ENCODE measurements at places on chromosomes 6 and 20.

GRCh38 chr6:129135451-129135850 is 252.5 kb downstream of the LAMA2 start:
- DNase-seq = no peak

DNA sequence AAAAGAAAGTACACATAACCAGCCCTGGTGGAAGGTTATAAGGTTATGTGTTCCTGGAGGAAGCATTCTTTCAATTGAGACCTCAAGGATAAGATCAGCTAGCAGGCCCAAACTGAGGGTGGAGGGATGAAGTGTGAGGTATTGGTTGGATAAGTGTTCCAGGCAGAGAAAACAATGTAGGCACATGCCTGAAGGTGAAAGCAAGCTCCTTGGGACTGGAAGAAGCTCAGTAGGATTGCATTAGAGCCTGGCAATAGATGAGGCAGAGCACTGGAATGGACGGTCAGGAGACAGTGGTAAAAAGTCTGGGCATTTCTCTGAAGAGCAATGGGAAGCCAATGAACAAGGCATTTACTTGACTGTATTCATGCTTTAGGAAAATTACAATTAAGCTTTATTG is 89.9 kb upstream of the SHLD1 start:
- DNase-seq = no peak

DNA sequence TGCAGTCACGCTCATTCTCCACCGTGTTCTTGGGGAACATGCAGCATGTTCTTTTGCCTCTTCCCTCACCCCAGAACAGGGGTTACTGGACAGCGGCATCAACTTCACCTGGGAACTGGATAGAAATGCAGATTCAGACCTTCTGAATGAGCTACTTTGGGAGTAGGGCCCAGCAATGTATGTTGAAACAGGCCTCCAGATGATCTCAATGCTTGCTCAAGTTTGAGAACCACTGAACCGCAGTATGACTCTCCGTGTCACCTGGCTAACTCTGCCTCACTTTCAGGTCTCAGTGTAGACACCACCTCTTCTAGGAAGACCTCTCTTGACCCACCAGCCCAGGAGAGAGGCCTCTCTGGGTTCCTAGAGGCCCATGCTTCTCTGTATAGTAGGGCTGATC is 4.9 kb downstream of the TRIB3 start:
- no peak for DNase-seq

DNA sequence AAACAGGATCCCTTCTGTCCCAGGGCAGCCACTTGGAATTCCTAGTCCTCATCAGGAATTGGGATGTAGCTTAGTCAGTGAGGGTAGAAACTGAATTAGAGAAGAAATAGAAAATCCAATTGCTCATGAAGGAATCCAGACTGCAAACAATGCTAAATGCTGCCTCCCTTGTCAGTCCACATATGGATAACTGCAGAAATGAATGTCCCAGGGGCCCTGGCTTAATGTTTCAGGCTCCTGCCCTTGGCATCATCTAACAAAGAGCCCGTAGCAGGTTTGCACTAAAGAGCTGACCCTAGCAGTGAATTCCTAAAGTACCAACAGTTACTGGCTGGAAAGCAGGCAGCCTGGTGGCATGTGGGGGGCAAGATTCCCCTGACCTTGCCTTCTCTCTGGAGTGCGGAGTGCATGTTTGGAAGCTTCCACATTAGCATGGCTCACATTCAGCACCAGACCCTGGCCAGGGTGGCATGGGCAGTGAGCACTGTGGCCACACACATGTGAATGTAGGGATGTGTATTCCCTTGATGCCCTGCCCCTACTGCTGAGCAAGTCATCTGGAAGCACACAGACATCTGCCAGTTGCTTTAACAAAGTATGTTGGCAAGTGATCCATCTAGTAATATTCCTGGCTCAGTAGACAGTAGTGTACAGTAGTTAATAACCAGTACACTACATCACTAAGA is 394.5 kb downstream of the CDC5L start:
- DNase-seq = no peak

DNA sequence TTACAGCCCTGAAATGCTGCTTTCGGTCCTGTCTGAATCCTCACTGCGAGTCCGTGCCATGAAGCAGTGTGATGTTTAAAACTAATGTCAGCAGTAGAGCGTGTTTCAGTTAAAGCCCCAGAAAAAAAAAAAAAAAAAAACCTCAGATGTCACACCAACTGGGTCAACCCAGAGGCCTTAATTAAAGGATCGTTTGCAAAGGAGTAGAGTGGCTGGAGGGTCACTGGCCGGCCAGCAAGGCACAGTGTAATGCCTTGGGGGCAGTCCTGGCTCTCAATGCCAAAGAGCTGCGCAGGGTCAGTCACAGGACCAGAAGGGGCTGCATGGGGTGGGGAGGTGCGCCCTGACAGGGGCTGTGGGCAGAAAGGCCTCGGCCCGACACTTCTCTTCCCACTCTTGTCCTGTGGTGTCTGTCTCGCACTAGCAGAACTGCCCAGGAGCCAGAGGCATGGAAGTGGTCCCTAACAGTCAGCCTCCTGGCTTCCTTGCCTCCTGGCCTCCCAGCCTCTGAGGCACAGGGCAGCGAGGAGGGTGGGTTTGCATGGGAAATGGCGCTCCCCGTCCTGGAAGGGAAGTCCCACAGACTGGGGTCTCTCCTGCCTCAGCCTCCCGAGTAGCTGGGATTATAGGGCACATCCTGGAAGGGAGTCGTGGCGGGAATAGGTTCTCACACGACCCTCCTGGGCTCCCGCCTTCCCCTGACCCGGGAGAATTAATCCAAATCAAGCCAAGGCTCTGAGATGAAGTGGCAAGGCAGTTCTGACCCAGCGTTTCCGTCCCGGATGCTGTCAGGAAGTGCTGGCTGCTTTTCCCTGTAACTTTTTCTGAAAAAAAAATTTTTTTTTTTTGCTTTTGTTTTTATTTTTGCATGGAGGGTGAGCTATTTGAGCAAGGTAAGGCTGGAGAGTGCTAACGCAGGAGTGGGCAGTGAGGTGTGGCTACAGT is 53.7 kb upstream of the MPC1 start:
- DNase-seq = no peak

- no peak for DNase-seq
These were observed 9.6 kb downstream of the HRH3 start for GRCh38 chr20:62210496-62210855.

GRCh38 chr20:58870293-58871014 is 17.9 kb downstream of the GNAS start:
- DNase-seq = no peak

DNA sequence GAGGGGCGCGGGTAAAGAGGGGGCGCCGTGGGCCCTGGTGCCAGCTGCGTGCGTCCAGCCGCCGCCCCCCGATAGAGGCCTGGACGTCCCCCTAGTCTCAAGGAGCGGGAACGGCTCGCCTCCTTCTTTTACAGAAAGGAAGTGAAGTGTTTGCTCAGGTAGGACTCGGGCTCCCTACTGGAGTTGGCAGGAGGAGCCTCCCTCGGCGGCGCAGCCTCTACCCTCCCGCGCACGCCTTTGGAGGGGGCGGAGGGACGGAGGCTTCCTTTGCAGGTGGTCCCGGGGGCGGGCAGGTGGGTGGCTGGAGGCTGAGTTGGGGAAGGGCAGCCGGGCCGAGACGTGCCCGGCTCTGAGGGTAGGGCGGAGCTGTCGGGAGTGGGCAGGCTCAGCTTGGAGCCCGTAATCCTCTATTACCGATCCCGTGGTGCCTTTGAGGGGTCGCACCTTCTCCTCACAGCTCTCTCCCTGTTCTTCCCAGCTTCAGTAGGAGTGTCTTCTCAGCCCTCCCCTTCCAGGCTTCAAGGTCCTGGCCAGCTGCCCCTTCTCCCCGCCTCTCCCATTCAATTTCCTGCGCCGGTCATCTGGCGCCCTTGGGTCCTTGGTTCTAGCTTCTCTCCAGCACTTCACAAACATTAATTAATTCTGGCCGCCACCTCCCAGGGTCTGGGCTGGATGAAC is 728 bp downstream of the ITPR3 start:
- no peak for DNase-seq

DNA sequence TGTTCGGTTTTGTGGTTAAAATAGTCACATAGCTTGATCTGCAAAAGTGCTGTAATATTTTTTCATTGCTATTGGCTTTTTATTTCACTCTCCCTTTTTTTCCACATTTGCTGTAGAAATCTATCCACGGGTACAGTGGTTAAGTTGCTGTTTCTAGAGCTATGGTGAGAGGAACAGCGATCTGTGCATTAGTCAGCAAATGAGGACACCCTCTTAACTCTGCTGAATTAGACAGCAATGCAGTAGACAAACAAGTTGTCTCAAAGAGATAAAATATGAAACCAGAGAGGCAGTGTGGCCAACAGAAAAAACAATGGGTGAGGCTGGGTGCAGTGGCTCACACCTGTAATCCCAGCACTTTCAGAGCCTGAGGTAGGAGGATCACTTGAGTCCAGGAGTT is 17.6 kb upstream of the SYNJ2 start:
- DNase-seq = no peak

- DNase-seq = no peak
These were observed 61.1 kb downstream of the FAM217A start for GRCh38 chr6:4017834-4018170.

- no peak for DNase-seq
These were observed 145.5 kb upstream of the STMND1 start for GRCh38 chr6:16956361-16956760.

DNA sequence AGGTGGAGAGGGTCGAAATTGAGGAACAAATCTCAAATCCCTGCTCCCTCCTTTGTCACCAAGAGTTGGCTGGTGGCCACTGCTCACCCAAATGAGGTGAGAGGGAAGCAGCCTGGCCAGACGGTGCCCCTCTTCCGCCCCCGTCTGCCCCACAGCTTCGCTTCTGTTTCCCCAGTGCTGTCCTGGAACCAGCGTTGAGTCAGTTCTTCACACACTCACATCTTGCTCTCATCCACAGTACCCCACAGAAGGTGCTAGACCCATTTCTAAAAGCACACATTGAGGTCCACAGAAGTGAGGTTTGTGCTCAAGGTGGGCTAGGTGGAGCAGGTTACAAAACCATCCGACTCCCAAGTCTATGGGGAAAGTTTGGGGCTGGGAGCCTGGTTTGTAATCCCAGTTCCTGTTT is 3.8 kb downstream of the CEBPB start:
- DNase-seq = no peak

GRCh38 chr6:95784869-95785268 is 207.5 kb downstream of the MANEA start:
- no peak for DNase-seq

DNA sequence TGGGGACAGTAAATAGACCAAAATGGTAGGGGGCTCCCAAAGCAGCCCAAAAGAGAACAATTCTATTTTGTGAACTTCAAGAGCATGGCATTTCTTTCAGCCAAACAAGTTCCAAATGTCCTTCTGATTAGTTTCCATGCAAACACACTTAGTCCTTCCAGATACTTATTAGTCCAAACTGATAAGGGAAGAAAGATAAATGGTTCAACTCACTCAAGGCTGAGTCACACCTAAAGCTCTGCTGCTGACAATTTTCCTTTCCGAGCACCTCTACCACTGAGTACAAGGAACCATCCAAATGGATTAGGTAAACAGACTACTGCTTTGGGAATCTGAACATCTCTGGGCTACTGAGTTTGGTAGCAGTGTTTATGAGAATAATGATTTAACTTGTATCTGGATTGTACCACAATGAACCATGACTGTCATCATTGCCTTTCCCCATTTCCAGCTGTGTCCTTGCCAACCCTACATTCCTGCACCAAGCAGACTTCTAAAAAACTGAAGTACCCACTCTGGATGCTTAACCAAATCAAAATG is 71.2 kb downstream of the TNFRSF21 start:
- DNase-seq = no peak

- no peak for DNase-seq
These were observed 45.4 kb upstream of the SENP6 start for GRCh38 chr6:75556240-75556639.

GRCh38 chr6:29953686-29954085 is 11.4 kb downstream of the HLA-A start:
- DNase-seq = no peak

GRCh38 chr6:114897536-114897935 is 554.7 kb upstream of the HS3ST5 start:
- no peak for DNase-seq

DNA sequence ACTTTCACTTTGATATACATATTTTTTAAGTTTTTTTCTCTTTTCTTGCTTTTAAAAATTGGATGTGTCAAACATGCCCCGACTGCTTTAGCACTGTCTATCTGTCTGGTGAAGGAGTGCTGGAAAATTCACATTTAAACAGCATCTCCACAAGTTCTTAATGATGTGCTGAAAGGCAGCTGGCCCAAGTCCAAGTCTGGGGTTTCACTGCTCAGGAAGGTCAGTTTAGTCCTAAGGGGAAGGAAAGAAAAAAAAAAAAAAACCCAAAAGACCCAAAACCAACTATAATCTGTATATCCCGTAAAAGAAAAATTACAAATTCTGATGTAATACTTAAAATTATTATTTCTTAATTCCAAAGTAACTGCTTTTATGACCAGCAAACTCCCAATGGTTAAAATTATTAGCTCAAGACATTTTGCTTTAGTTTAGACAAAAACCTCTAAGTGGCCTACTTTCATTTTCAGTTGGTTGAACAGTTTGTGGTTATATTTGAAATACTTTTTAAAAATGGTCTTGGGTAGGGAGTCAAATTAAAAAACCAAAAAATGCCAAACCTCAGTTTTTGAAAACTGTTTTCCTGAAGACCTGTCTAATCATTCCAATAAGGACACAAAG is 79.5 kb upstream of the PREP start:
- no peak for DNase-seq

DNA sequence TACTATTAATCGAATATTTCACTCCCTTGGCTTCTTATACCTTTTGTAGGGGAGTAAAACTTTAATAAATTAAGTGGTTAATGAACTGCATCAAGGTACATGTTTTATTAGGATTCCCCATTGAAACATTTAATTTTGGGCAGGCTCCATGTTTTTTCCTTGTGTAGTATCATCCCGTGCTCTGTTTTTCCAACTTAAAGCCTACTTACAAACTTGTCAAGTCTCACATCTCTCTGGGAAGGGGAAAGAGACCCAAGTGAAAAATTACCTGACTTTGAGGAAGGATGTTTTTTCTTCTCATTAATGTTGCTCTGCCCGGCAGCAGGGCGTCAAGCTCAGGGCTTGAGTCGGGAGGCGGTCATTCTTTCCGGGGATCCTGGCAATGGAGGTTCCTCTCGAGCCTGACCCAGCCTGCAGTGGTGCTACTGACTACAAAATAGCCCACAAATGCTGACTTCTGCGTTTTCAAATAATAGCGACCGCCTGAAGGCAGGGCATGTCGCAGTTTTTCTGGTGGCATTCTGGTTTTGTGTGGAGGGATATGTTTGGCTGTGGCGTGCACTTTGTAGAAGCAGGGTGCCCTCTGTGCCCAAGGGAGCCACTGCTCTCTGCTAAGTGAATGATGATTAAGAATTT is 2.4 kb downstream of the DSP start:
- no peak for DNase-seq

DNA sequence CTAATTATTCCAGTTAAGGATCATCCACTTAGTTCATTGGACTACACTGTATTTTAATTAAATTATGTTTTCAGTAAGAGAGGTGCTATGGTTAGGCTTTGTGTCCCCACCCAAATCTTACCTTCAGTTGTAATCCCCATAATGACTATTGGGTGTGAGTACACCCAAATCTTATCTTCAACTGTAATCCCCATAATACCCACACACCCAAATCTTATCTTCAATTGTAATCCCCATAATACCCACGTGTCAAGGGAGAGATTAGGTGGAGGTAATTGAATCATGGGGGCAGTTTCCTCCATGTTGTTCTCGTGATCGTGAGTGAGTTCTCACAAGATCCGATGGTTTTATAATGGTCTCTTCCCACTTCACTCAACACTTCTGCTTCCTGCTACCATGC is 208.0 kb upstream of the PHACTR1 start:
- no peak for DNase-seq

- DNase-seq = no peak
These were observed 86.9 kb downstream of the CD109 start for GRCh38 chr6:73782911-73783310.
